ENCODE measurements at places on chromosomes 4 and X.
A peak's percentile ranks its signal among the peaks of the same experiment; 100 is the strongest.

GRCh38 chr4:74374561-74375327, 9.8 kb downstream of the EREG start:
- DNase-seq, result no peak

DNA sequence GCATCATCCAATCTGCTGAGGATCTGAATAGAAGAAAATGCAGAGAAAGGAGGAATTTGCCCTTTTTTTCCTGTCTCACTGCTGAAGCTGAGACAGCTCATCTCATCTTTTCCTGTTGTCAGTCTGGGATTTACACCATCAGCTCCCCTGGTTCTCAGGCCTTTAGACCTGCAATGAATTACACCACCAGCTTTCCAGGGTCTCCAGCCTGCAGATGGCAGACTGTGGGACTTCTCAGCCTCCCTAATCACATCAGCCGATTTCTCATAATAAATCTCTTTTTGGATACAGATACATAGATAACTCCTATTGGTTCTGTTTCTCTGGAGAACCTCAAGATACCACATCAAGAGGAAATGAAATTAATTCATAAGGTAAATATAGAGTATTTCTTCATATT, 134.6 kb upstream of the MAB21L2 start:
- no peak for DNase-seq

GRCh38 chrX:53047228-53047627, 1.4 kb upstream of the GPR173 start:
- no peak for DNase-seq

GRCh38 chr4:6063684-6064083, 45.5 kb upstream of the C4orf50 start:
- no peak for DNase-seq

DNA sequence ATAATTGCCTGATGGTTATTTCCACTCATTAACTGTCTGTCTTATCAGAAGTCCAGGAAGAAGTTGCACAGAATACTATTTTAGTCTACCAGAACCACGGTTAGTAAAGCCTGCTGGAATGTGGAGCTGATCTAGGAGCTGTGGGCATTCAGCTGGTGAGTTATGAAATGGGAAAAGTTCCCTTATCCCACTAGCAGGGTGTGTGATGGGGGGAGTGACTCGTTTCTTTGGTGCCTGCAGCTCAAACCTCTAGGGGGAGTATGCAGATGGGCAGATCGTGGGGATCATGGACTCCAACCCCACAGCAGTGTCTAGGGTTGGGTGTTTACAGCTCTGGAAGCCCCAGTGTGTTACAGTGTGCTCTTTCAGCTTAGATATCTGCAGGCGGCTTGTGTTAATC, 305.7 kb upstream of the BOD1L1 start:
- DNase-seq, result no peak

GRCh38 chrX:102341867-102342266, 94.9 kb downstream of the NXF2 start:
- no peak for DNase-seq

DNA sequence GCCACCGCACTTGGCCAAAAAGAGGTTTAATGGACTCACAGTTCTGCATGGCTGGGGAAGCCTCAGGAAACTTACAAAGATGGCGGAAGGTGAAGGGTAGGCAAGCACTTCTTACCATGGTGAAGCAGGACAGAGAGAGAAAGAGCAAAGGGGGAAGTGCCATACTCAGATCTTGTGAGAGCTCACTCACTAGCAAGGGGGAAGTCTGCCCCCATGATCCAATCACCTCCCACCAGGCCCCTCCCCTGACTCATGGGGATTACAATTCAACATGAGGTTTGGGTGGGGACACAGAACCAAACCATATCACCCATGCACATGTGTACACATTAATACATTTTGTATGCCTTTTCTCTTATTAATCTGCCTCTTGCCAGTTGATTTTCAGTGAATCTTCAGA, 77.2 kb upstream of the HSD17B10 start:
- no peak for DNase-seq

GRCh38 chr4:12697970-12698369, 786.2 kb downstream of the RAB28 start:
- no peak for DNase-seq

GRCh38 chr4:73668782-73669201, 48.6 kb upstream of the RASSF6 start:
- no peak for DNase-seq

DNA sequence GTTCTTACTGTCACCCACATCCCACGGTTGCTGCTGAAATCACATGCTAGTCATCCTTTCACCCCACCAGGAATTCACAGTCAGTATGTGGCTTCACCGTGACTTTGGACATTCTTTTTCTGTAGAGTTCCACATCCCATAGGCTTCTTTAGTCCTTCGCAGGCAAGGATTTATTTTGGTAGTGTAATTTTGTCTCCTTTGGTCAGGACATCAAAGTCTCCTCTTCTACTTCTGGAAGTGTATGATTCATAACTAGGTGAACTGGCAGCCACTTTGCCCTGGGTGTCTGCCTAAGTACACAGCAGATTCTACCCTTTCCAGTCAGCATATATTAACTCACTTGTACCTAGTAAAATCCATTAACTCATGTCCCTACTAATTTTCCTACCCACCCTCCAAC, 38.3 kb upstream of the MMAA start:
- DNase-seq, result no peak

GRCh38 chrX:15055146-15055930, 182.1 kb downstream of the MOSPD2 start:
- DNase-seq, result no peak

- DNase-seq, result no peak
These were observed 30.8 kb downstream of the NDNF start for GRCh38 chr4:121041307-121042090.

- DNase-seq, result no peak
These were observed 1801.0 kb downstream of the C4orf33 start for GRCh38 chr4:130896920-130897319.

DNA sequence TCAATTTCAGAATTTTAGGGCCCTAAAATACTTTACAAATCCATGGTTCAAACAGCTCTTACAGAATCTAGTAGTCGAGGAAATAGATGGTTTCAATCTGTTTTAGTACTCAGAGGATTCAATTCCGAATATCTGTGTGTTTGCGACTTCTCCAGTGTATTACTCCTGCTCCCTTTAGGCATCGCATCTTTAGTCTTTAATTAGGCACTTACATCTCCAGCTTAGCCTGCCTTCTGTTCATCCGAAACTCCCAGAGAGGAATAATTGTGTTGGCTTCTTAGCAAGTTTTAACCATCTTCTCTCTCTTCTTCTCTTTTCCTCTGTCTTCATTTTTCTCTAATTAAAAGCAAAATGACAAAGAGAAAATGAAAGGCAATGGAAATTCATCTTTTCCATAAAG, 1901.3 kb upstream of the TENM3 start:
- no peak for DNase-seq

- DNase-seq, result no peak
These were observed 123.5 kb downstream of the CAMK2D start for GRCh38 chr4:113637823-113638561.

DNA sequence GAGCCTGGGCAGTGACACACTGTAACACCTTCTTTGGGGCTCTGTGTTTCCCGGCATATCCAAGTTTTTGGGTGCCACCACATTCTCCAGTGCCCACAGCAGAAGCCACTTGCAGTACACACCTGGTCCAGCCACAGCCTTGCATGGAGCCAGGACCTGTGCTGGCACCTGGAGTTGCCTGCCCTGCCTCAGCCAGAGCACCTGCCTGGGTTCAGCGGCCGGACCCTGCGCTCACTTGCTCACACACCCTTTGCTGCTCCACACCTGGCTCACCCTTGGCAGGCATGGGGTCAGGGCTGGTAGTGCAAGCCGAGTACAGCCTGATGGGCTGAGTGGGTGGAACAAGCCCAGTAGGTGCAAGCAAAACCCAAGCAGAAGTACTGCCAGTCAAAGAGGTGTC, 1511.1 kb downstream of the TECRL start:
- no peak for DNase-seq

DNA sequence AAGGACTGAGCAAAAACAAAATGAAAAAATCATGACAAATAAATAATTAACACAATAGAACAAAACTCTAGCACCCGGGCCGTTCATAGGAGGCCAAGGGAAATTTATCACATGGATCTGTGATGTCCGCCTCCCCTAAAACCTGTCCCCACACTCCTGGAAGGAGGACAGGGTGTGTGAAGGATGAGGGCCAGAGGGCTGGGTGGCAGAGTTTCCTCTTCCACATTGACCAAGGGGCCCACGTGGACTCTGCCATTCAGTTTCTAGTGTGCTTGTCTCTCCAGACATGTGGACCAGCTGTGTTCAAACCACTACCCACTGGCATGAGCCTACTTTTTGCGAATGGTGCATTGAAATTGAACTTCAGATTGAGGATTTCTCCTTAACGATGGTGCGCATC, 6.3 kb downstream of the PRRG3 start:
- DNase-seq, result no peak

GRCh38 chr4:99208719-99209075, 10.3 kb downstream of the ADH6 start:
- DNase-seq, result no peak

DNA sequence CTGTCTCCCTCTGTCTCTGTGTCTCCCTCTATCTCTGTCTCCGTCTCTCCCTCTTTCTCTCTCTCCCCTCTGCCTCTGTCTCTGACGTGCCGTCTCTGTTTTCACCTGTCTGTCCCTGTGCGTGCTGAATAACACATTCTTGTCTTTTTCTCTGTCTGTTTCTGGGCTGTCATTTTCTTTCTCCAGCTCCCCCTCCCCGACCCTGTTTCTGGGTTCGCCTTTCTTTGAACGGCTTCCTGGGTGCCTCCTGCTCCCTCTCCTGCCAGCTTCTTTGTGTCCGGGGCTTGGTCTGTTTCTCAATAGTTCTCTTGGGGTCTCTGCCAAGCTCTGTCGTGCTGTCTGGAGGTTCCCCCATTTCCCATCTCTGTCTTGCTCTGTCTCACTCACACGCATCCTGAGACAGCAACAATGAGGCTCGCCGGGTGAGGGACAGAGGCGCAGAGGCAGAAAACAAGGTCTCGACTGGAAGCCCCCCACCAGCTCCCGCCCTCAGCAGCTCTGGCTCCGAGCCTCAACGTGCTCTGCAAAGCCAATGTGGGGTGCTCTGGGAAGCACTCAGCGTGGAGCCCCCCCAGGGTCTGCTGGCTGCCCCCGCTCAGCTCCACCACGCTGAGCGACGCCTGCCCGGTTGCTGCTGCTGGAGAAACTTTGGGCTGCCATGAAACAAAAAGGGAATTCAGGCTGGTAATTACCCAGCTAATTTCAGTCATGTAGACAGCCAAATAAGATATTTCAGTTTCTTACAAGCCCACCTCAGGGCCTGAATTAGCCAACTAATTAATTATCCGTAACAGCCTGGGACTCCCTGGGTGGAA, 3.4 kb downstream of the CPLX1 start:
- DNase-seq, result no peak

DNA sequence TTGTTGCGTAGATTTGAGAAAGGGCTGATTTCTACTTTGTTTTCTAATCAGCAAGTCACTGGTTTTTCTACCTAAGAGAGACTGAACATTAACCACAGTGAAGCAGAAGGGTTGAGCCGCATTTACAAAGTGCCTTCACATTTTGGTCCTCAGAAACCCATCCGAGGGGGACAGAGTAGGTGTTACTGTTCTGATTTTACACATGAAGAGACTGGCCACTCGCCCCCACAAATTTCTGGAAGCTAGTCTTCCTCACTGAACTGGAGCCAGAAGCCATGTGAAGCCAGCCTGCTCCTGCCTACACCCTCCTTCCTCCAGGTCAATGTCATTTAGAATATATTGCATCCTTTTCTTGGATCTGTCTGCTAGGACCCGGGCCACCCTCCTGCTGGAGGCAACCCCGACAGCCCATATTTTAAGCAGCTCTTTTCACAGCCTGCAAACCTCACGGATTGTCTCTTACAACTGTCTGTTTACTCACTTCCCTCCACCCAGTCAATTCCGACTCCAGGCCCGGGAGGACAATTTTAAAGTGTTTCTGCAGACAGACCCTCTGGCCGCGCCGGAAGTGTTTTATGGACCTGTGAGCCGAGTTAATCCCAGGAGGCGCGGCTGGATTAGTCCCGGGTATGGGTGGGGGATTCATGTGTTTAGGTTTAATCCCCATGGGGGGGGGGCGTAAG, 73.2 kb upstream of the BCOR start:
- no peak for DNase-seq

GRCh38 chr4:173146456-173146855, 22.2 kb upstream of the GALNT7 start:
- no peak for DNase-seq

GRCh38 chrX:39542316-39542715, 555.4 kb downstream of the BCOR start:
- no peak for DNase-seq

GRCh38 chr4:159137176-159137575, 34.3 kb downstream of the RAPGEF2 start:
- DNase-seq, result no peak

DNA sequence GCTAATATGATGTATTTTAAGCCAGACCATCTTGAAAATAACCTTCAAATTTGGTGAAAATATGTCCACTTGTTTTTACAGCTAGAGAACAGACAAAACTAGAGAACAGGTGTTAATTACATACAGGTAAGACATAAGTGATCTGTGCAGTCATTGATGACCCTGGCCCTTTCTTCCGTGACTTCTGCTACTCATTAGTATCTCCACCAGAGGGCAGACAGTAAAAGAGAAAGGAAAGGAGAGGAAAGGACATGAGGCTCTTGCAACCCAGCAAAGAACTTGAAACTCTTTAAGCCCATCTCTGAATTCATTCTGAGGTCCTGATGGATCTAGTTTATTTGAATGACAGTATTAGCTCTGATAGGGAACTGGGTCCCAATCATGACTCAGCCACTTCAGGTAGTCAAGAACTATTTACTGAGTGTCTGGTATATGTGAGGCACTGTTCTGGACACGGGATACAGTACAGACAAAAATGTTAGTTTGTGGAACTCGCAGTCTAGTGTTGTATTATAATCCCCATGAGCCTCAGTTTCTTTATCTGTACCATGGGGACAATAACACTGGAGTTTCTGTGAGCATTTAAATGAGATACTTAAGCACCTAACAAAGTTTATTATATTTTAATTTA, 121.0 kb upstream of the TEX13D start:
- no peak for DNase-seq

- no peak for DNase-seq
These were observed 111.2 kb upstream of the TECRL start for GRCh38 chr4:64520421-64520820.

GRCh38 chr4:182916483-182917181, 554 bp downstream of the DCTD start:
- peak; percentile 15 for DNase-seq

DNA sequence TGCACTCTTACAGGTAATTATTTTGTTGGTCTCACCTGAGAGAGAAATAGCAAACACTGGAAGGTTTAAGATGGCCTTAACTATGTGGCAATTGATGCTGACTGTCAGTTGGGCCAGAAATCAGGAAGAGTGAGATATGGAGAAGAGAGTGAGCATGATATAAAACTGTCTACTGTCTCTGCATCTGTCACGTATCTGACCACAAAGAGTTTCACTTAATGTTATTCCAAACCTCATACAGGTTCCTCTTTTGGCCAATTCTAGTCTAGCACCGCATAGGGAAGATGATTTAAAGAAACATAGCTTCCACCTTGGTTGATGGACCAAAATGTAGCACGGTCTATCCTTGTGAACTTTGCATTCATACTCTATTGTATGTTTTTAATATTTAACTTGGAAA, 381.0 kb upstream of the BOD1L1 start:
- DNase-seq, result no peak

GRCh38 chr4:87410679-87411078, 11.7 kb upstream of the NUDT9 start:
- DNase-seq, result no peak

Data from activated CD8-positive, alpha-beta memory T cell treated with anti-CD3 and anti-CD28 coated beads for 1 hour (primary cell).